SK-N-SH (cell line): ENCODE measurements at places on chromosomes 11 and 22. TPM values are rescaled to one million over a fixed set of nuclear protein-coding genes. Genes with fewer than 3 reads are reported as not detected.

SPON1 gene
- not detected in 2 replicates for polyA plus RNA-seq

MYRF gene
- polyA plus RNA-seq: 1.8 and 2.8 TPM in 2 replicates

APOC3 gene
- not detected in 2 replicates for polyA plus RNA-seq

BDNF gene
- polyA plus RNA-seq: 21.3 and 24.4 TPM in 2 replicates

CDON gene
- 3.7 and 4.2 TPM in 2 replicates for polyA plus RNA-seq

PLAAT4 gene
- polyA plus RNA-seq: 4.6 and 5.6 TPM in 2 replicates

SIAE gene
- polyA plus RNA-seq: 27.9 and 47.0 TPM in 2 replicates

C11orf52 gene
- not detected in 2 replicates for polyA plus RNA-seq

CLTCL1 gene
- polyA plus RNA-seq: 6.7 and 8.6 TPM in 2 replicates

HBB gene
- not detected in 2 replicates for polyA plus RNA-seq

OR8G1 gene
- not detected in 2 replicates for polyA plus RNA-seq

FBLN1 gene
- polyA plus RNA-seq: 94.8 and 147 TPM in 2 replicates

ANKK1 gene
- polyA plus RNA-seq: 0.05 TPM in 1 of 2 replicates, not detected in the other

RASD2 gene
- 0.13 and 0.30 TPM in 2 replicates for polyA plus RNA-seq

OR6T1 gene
- not detected in 2 replicates for polyA plus RNA-seq

HORMAD2 gene
- polyA plus RNA-seq: not detected in 2 replicates

DCDC1 gene
- polyA plus RNA-seq: 0.12 and 0.18 TPM in 2 replicates

AIFM3 gene
- 1.3 and 1.7 TPM in 2 replicates for polyA plus RNA-seq

TSPAN32 gene
- 0.12 and 0.18 TPM in 2 replicates for polyA plus RNA-seq

PGA5 gene
- 0.23 TPM in 1 of 2 replicates, not detected in the other for polyA plus RNA-seq

WBP2NL gene
- polyA plus RNA-seq: 0.07 and 0.19 TPM in 2 replicates

DDIAS gene
- polyA plus RNA-seq: 4.4 and 4.5 TPM in 2 replicates

KDM4E gene
- 0.02 TPM in 1 of 2 replicates, not detected in the other for polyA plus RNA-seq

ASPHD2 gene
- polyA plus RNA-seq: 2.1 and 2.2 TPM in 2 replicates

UFD1 gene
- polyA plus RNA-seq: 111 and 122 TPM in 2 replicates

C11orf21 gene
- 0.03 and 0.06 TPM in 2 replicates for polyA plus RNA-seq

DBX1 gene
- polyA plus RNA-seq: not detected in 2 replicates

STT3A gene
- polyA plus RNA-seq: 101 and 156 TPM in 2 replicates

CD3G gene
- polyA plus RNA-seq: not detected in 2 replicates

CD3D gene
- 0.44 TPM in 1 of 2 replicates, not detected in the other for polyA plus RNA-seq

TYR gene
- polyA plus RNA-seq: not detected in 2 replicates

SLC22A8 gene
- polyA plus RNA-seq: not detected in 2 replicates

OR8B2 gene
- not detected in 2 replicates for polyA plus RNA-seq

SYT13 gene
- polyA plus RNA-seq: not detected in 2 replicates

GNG3 gene
- polyA plus RNA-seq: 0.11 and 0.16 TPM in 2 replicates

OR8D1 gene
- polyA plus RNA-seq: not detected in 2 replicates

NOX4 gene
- polyA plus RNA-seq: 1.3 and 2.2 TPM in 2 replicates

NPTXR gene
- 1.1 and 1.2 TPM in 2 replicates for polyA plus RNA-seq

SLC22A9 gene
- not detected in 2 replicates for polyA plus RNA-seq

TIMP3 gene
- polyA plus RNA-seq: 23.1 and 26.1 TPM in 2 replicates

E2F8 gene
- 2.5 and 2.7 TPM in 2 replicates for polyA plus RNA-seq

JAML gene
- polyA plus RNA-seq: not detected in 2 replicates

SLC5A4 gene
- polyA plus RNA-seq: 0.15 and 0.18 TPM in 2 replicates

CYB561A3 gene
- 70.0 and 76.4 TPM in 2 replicates for polyA plus RNA-seq

HEPACAM gene
- not detected in 2 replicates for polyA plus RNA-seq

PLEKHA7 gene
- 0.08 and 0.12 TPM in 2 replicates for polyA plus RNA-seq

PYGM gene
- 0.08 TPM in 2 replicates for polyA plus RNA-seq

TNNT3 gene
- polyA plus RNA-seq: not detected in 2 replicates

SYNGR1 gene
- polyA plus RNA-seq: 18.1 and 18.7 TPM in 2 replicates
